ENCODE measurements at places on chromosomes 2 and 18.

DNA sequence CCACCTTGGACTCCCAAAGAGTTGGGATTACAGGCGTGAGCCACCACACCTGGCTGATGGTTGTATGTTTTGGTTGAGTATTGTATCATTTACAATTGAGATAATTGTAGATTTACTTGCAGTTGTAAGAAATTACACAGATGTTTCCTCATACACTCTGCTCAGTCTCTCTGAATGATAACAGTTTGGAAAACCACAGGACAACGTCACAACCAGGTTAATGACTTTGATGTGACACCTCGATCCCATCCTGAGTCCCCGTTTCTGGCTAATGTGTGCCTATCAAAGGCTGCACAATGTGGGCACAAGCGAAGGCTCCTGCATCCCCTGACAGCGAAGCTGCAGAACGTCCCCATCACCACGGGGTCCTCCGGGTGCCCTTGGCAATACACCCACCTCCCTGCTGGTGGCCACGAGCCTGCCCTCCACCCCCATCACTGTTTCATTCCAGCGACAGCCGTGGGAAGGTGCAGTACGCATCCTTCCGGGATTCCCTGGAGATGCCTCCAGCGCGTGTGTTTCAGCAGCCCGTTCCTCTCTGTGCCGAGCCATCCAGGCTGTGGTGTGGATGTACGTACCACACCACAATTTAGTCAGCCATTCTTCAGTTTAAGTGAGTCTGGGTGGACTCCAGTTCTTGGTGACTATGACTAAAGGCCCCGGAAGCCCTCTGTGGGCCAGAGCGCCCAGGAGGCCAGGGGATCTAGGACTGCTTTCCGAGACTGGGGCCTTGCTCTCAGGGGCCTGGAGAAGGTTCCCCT, 4.3 kb upstream of the PDCD1 start:
- no peak for DNase-seq

- DNase-seq: no peak
Measured at GRCh38 chr2:20571644-20572215, 79.2 kb downstream of the HS1BP3 start.

DNA sequence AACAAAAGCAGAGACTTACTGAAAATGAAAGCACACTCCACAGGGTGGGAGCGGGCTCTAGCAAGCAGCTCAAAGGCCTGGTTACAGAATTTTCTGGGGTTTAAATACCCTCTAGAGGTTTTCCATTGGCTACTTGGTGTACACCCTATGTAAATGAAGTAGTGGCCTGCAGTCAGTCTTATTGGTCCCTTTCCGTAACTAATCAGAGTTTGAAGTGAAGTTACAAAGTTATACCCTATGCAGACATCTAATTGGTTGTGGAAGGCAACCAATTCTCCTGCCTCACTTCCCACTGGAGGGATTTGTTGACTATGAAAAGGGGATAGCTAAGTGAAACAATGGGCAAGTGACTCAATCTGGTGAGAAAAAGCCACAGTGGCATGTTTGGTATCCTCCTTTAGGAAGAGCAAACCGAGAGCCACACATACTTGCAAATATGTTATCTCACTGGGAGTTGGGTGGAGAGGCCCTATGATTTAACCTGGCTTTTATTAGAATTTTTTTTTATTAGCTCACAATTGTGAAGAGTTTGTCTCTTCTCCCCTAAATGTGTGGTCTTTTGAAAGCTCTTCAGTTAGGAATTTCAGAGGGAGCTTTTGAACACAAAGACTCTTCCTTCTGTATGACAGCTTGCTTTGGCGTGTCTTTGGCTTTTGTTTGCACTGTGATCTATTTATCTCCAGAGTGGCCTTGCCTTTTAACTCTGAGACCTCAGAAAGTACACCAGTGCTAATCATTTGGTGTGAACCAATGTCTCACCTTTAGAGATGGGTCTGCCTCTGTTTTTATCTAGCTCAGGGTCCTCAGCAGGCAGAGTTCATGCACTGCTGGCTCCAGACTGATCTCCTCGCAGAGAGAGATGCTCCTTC, 69.6 kb downstream of the MAP4K4 start:
- no peak for DNase-seq

- no peak for DNase-seq
Measured at GRCh38 chr2:157692768-157693167, 64.1 kb upstream of the ACVR1C start.

GRCh38 chr2:17599617-17600016, 59.1 kb downstream of the VSNL1 start:
- no peak for DNase-seq

DNA sequence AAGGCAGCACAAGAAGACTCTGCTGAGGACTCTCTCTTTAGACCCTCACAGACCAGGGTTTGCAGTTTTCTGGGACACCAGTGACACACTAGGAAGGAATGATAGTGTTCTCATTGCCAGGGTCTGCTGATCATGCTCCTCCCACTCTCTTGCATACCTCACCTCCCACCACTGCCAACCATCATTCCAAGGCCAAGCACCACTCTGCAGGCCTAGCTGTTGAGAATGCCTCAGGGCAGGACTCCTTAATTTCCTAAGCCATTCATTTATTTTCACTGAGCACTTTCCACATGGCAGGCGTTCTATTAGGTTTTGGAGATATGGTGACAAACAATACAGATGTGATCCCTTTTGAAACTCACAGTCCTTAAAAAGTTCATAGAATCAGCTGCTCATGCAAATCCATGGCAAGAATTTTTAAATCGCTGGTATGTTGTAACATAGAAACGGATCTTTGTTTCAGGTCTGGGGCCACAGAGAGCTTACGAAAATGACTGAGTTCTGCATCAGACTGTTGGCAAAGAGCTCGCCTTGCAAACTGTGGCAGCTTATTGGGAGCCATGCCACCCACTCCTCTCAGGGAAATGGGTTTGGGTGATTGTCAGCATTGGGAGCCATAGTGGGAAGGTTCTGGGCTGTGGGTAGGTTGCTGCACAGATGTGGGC, 78.5 kb downstream of the XDH start:
- DNase-seq: no peak
